ENCODE measurements at places on chromosomes 16 and 17.

DNA sequence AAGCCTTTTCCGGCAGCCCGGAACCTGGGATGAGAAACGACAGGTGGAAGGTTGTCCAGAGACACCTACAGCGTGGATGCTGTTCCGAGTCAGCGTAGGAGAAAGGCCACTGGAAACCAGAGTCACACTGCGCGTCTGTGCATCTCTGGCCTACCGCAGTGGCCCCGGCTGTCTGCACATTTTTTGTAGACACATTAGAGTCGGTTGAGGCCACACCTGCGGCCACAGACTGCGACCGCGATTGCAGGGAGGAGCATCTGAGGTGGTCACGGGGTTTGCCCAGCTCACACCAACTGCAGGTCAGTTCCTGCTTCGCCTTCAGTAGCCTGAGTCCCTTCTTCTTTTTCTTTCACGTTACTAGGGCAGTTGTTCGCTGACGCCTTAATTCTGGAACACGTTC is 52.4 kb downstream of the WDR45B start:
- no peak for DNase-seq

DNA sequence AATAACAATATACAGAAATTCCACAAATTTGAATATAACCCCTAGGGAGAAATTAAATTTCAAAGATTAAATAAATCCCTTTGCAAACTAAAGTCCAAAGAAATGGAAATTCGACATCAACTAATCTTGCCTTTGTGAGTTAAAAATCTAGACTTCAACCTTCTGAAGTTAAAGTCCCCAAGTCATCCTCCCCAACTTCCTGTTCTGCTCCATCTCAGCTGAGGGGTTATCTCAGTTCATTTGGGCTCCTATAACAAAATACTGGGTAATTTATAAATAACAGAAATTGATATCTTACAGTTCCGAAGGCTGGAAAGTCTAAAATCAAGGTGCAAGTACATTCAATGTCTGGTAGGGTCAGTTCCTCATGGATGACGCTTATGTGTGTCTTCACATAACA is 22.8 kb upstream of the KDM6B start:
- no peak for DNase-seq

GRCh38 chr17:48497103-48497502 is 33.7 kb downstream of the HOXB1 start:
- no peak for DNase-seq

DNA sequence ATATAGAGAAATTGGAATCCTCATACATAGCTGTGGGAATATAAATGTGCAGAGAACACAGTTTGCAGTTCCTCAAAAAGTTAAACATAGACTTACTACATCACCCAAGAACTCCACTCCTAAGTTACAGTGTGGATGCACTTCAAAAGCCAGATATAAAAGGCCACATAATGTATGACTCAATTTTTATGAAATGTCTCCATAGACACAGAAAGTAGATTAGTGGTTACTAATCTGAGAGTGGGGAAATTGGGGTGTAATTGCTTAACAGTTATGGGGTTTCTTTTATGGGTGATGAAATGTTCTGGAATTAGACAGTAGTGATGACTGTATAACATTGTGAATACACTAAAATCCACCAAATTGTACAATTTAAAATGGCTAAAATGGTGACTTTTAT is 60.9 kb downstream of the CACNG1 start:
- no peak for DNase-seq

GRCh38 chr16:60337671-60338070 is 1603.6 kb upstream of the GOT2 start:
- DNase-seq: no peak

DNA sequence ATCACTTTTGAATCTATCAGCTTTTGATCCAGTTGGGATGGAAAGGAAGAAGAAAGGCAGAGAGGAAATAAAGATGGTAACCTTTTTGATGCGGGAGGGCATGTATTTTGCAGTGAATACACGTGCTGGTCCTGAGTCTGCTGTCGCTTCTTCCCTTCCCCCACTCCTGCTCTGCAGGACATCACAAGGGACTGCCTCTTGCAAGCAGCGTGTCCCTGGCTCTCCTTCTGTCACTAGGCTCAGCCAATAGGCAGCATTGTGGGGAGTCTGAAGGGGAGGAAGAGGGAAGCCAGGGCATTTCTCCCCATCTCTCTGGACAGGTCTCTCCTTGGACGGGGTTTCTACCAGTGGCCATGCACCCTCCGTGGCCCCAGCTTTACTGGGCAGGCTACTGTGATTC is 15.7 kb upstream of the WFDC1 start:
- no peak for DNase-seq

DNA sequence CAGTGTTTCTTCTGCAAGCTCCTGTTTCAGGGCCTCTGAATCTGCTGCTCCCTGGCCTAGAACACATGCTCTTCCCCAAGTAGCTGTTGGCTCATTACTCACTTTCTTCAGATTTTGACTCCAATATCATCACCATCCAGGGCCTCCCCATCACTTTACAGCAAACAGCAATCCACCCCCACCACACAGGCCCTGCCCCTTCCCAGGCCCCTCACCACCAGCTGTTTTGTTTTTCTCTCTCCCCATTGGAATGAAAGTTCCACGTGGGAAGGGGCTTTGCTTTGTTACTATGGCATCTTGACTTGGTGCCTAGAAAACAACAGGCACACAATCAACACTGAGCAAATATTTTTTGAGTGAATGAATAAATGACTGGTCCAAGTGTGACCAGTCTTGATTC is 4.0 kb downstream of the TMEM170A start:
- DNase-seq: no peak

- no peak for DNase-seq
Measured at GRCh38 chr17:2706911-2707510, 4.6 kb downstream of the CLUH start.

DNA sequence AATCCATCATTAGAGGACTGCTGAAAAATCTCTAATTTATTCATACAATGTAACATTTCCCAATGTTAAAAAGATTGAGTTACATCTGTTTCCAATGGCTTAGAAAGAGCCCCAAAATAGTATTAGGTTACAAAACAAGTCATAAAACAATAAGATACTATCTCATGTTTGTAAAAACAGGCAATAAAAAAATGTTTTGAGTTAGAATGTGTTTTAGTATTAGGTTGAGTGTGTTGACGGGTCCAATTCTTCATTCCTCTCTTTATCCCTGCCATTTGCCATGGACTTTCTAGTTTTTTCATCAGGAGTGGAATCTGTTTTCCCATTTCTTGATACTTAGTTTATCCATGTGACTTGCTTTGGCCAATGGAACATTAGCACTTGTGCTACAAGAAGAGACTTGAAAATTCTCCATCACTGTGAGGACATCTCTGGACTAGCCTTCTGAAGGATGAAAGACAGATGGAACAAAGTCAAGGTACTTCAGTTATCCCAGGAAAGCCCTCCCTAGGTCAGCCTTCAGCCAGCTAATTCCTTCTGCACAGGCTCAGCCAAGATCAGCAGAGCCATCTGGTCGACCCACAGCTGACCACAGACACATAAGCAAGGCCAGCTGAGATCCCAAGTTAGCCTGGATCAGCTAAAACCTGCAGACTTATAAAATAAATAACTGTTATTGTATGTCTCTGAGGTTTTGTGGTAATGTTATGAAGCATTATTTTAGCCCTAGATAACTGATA is 83.3 kb downstream of the HS3ST3A1 start:
- DNase-seq: peak; percentile 82

DNA sequence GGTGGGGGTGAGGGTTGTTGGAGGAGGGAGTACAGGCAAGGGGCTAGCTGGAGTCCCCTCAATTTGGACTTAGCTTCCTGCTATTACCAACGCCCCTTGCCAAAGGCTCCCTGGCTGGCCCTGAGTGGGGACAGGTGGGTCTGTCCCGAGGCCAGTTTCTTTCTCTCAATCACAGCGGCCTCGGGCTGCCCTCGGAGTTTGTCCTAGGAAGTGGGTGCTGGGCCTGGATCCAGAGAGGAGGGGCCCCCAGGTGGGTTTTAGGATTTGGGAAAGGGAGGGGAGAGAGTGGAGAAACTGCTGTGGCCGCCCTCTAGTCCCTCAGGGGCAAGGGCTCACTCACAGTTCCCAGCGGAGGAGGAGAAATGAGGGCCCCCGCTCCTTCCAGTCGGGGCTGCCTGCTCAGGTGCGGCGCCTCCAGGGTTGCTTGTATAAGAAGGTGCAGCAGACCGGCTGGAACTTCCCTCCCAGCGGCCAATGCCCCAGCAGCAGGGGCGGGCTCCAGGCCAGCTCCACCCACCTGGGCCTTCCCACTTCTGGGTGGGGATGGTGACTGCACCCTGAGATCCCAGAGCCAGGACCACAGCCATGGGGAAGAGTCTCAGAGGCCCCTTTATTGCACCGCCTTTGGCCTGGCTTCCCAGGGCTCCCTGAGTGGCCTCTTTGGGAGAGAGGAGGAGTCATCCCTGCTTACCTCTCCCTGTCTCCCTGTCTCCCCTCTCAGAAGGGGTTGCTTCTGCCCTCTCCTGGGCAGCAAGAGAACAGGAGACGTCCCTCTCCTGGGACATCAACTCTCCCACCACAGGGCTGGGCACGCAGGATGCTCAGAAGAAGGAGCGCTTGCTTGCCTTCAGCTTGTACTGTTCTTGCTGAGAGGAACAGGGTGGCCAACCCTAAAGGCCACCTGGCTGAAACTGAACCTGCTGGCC is 112.0 kb upstream of the SMURF2 start:
- peak; percentile 18 for DNase-seq

- no peak for DNase-seq
Measured at GRCh38 chr16:88460496-88461330, 7.6 kb downstream of the ZFPM1 start.

GRCh38 chr16:85104147-85104546 is 8.1 kb downstream of the CIBAR2 start:
- DNase-seq: no peak

GRCh38 chr16:88323041-88323440 is 59.7 kb upstream of the ZNF469 start:
- no peak for DNase-seq

DNA sequence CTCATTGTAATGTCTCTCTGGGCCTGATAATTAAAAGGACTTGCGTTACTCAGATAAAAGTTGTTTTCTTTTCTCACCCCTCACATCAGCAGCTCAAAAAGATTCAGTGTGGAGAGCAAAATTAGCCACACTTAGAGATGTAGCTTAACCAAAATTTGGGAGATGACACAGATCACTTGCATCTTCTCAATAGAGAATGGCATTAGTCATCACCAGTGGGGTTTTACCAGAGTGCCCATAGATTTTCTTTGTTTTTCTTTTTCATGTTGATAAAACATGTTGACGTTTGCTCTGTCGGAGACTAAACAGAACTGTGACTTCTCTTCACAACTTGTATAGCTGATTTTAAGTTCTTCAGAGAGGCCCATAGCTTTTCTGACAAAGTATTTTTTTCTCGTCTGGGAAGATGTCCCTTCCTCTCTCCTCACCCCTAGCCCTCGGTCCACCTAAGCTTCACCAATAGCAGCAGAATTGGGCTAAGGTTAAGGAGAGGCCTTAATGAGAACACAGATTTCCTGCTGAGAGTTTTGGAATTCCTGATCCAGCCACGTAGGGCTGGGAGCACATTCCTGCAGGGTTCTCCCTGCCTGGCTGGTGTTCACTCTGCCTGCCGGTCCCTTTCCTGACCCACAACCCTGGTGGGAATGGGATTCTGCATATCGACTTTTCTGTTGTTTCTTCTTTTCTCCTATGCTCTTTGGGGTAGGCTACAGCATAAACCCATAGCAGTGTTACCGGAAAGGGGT is 92.6 kb downstream of the CACNG3 start:
- no peak for DNase-seq

- DNase-seq: no peak
Measured at GRCh38 chr16:76913046-76913445, 277.9 kb upstream of the MON1B start.

GRCh38 chr17:1006054-1006453 is 9.1 kb downstream of the TIMM22 start:
- DNase-seq: no peak

- no peak for DNase-seq
Measured at GRCh38 chr16:1535391-1536291, 2.2 kb downstream of the TMEM204 start.

- DNase-seq: no peak
Measured at GRCh38 chr16:87619360-87620200, 17.3 kb downstream of the JPH3 start.

DNA sequence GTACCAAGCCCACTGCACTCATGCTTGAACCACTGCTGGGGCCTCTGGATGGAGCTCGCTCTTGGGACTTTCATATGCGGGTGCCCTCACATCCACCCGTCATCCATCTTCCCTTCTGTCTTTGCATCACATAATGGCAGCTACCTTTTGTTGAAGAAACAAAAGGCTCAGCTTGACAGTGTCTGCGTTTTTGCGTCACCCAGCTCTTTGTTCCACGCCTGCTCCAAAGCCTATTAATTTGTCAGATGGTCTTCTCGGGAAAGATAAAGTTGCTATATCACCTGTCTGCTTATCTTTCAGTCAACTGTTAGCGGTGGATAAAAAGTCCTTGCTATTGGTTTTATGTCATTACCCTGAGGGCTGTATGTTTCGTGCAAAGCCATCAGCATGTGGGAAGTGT is 18.1 kb upstream of the BCO1 start:
- DNase-seq: no peak

- DNase-seq: no peak
Measured at GRCh38 chr17:47244697-47245096, 8.9 kb upstream of the ITGB3 start.

DNA sequence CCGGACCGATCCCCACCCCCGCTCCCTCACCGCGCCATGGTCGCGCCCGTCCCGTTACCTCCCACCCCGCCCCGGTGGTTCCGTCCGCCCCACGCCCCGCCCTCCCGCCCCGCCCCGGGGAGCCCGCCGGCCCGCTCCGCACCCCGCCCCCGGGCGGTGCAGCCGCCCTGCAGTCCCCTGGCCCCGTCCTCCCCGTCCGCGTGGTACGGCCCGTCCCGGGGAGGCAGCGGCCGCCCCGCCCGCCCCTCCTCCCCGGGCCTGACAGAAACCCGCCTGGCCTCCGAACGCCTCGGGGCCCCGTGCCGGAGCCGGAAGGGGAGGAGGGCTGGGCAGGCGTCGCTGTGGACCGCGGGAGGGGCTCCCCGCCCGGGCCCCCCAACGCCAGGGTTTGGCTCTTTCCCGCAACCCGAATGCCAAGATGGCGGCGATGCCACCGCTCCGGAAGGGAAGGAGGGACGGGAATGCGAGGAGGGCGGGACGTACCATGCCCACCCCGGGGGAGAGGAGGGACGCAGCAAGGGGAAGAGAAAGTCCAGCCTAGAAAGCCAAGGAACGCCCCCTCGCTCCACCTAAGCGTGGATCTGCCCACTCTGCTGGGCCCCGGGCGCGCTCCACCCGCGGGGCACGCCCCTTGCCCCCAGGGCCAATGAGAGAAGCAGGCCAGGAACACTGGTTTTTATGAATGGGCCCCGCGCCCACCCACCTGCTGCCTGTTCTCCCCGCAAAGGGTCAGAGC is at the start of gene PIP4K2B:
PIP4K2B (minus strand) TSS at position 56 of the 736 bp plus-strand sequence. CDS start 132 bp downstream, outside the sequence.
- DNase-seq: peak; percentile 97

DNA sequence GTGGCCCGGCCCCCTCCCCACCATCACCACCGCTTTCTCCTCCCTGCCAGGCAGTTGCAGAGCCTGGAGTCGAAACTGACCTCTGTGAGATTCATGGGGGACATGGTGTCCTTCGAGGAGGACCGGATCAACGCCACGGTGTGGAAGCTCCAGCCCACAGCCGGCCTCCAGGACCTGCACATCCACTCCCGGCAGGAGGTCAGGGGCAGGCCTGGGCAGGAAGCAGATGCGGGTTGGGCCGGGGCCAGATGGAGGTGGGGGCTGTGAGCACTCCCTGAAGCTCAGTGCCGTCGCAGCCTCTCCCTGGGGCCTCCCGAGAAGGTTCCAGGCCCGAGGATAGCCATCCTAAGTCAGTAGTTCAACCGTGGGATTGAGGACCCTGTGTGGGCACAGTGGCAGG is 14.2 kb upstream of the ADGRG3 start:
- DNase-seq: no peak

Data from AG04450 (cell line).